Stimulated activated CD8-positive, alpha-beta memory T cell treated with anti-CD3 and anti-CD28 coated beads, Interleukin-4, amount 100 ng/mL, for 4 hours (primary cell): ENCODE measurements at places on chromosomes 11 and 22.

DNA sequence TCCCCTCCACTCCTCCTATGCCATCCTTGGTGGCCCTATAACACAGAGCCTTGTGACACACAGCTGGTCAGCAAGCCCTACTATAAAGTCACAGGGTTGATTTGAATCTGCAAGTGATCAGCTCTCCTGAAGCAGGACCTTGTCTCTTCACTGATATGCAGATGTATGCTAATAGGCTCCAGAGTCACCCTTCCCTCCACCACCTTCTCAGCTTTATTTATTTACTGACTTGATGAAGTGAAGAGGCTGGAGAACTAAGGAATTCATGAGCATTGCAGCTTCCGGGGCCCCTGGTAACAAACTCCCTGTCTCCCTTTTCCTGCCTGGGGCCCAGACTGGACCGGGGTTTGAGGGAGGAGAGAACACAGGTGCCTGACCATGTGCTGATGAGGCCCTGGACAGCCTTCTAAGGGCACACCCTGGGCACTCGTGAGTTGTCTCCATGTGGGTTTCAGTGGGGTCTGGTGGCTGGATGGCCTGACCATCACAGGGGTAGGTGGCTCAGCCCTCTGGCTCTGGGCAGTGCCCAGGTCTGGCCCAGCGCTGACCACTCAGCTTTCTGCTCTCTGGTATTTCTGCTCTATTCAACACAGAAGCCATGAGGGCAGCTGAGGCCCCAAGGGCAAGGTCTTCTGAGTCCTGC, 307.5 kb downstream of the NTM start:
- DNase-seq = no peak

- no peak for DNase-seq
Measured at GRCh38 chr22:46852771-46853170, 90.3 kb downstream of the TBC1D22A start.

DNA sequence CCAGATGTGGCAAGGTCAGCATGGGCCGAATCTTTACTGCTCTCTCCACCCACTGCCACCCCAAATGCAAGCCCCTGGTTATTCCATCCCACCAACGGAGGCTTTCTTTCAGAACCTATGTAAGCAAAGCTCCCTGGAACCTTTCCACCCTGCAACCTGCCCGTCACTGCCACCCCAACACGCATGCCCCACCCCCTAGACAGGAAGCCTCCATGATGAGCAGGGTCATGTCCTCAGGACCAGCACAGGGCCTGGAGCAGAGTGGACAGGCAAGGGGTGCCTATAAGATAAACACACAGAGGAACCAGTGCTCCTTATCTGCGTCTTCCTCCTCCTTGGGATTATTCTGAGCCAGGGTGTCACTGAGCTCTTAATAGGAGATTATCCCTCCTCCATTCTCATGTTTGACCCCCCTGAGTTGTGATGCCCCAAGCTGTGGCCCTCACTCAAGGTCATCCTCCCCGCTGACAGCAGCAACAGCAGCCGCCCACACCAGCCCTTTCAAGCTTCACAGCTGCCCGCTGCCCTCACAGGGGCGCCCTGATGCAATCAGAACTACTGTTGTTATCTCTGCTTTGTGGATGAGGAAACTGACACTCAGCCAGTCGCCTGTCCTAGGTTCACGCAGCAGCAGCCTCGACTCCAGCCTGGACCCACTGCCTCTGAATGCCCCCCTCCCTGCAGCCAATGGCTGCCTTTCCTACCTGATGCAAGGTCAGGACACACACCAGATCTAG, 647.3 kb downstream of the TBC1D22A start:
- no peak for DNase-seq

DNA sequence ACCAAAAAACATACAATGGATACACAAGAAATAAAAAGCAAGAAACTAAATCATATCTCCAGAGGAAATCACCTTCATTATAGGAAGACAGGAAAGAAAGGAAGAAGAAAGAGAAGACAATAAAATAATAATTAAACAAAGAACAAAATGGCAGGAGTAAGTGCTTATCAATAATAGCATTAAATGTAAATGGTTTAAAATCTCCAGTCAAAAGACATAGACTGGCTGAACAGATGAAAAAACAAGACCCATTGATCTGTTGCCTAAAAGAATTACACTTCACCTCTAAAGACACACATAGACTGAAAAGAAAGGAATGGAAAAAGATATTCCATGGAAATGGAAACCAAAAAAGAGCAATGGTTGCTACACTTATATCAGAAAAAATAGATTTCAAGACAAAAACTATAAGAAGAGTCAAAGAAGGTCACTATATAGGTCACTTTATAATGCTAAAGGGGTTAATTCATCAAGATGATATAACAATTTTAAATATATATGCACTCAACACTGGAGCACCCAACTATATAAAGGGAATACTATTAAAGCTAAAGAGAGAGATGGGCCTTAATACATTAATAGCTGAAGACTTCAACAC, 118.4 kb upstream of the SESN3 start:
- no peak for DNase-seq

GRCh38 chr11:85955531-85955930, 100.3 kb downstream of the CCDC83 start:
- DNase-seq = no peak

DNA sequence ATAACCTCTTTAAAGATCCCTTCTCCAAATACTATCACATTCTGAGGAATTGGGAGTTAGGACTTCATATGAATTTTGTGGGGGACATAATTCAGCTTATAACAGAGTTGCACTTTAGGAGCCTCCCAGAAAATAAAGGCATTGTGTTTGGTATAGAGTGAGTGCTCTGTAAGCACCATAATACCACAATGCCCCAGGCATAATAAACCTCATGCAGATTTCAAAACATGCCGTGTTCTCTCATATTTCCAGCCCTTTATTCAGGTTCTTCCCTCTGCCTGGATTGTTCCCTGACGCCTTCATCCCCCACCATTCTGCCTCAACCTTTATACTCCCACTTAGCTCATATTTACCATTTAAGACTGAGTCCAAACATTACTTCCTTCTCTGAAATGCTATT, 398.8 kb upstream of the FAT3 start:
- DNase-seq = no peak

GRCh38 chr11:13188179-13188578, 89.4 kb upstream of the BMAL1 start:
- DNase-seq = no peak

DNA sequence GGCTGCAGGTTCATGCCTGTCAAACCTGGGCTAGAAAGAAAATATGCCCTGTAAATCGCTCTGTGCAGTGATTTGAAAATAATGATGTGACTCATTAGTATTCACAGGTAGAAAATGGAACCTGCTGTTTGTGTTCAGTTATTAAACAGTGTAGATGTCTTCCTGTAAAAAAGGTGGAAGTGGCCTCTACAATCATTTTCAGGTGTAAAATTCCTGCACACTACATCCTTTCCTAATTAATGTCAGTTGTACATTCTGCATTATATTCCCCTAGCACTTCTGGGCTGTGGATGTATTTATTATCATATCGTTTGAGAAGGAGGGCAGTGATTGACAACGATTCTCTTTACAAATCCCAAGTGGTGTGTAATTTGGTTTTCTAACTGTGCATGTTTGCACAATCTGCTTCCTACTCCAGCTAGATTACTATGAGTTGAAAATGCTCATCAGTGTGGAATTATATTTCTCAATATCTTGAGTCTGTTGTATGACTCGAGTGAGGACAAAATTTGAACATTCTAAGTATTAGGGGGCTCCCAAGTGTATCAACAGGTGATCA, 454.0 kb upstream of the DDI1 start:
- DNase-seq = no peak

GRCh38 chr11:105767931-105768330, 158.1 kb downstream of the GRIA4 start:
- no peak for DNase-seq

- no peak for DNase-seq
Measured at GRCh38 chr11:134276396-134277182, 410 bp downstream of the GLB1L3 start.

GRCh38 chr22:41979423-41980250, 10.4 kb downstream of the SEPTIN3 start:
- no peak for DNase-seq

DNA sequence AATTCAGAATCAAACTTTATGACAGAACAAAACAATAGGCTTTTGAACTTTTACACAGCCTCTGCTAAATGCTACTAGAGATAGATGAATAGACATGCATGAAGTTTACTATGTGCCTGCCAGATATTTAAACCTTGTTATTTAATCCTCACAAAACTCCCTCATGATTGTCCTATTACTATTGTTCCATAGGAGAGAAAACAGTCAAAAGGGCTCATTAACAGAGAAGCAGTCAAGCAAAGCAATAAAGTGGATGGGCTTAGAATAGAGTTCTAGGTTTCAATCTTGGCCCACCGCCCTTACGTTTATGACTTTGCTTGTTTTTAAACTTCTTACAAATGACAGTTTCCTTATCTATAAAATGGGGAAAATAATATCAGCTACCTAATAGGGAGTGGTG, 12.9 kb downstream of the CWC15 start:
- no peak for DNase-seq

DNA sequence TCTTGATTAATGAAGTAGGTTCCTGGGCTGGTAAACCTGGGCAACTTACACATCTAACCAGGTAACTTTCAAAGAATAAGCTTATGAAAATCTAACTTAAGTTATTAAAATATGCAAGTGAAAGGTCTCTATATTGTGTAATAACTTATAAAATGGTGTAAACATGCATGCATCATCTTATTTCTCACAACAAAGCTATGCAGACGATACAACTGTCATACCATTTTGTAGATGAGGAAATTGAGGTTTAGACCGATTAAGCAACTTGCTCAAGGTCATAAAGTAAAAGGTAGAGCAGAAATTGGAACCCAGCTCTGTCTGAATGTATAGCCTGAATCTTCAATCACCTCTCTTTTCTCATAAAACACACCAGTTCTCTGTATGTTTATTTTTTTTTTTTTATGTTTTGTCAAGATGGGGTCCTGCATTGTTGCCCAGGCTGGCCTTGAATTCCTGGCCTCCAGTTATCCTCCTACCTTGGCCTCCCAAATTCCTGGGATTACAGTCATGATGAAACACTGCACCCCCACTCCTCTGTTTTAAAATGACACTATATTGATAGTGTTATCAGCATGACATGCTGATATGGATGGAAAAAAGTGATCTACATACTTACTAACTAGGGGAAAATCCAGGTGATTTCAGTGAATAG, 109.6 kb downstream of the SGSM3 start:
- DNase-seq = no peak

- no peak for DNase-seq
Measured at GRCh38 chr11:36196411-36196998, 92.7 kb downstream of the COMMD9 start.
